ENCODE measurements at places on chromosomes 3 and 15. TPM values are rescaled to one million over a fixed set of nuclear protein-coding genes. Genes with fewer than 3 reads are reported as not detected.

Gene SCG5
- total RNA-seq, result 46.3 TPM

GRCh38 chr3:16322189-16322588, 57.2 kb downstream of the OXNAD1 start:
- no peak for DNase-seq

Gene VIPR1
- 3.2 TPM for total RNA-seq

Gene ZNF620
- total RNA-seq, result 1.1 TPM

DNA sequence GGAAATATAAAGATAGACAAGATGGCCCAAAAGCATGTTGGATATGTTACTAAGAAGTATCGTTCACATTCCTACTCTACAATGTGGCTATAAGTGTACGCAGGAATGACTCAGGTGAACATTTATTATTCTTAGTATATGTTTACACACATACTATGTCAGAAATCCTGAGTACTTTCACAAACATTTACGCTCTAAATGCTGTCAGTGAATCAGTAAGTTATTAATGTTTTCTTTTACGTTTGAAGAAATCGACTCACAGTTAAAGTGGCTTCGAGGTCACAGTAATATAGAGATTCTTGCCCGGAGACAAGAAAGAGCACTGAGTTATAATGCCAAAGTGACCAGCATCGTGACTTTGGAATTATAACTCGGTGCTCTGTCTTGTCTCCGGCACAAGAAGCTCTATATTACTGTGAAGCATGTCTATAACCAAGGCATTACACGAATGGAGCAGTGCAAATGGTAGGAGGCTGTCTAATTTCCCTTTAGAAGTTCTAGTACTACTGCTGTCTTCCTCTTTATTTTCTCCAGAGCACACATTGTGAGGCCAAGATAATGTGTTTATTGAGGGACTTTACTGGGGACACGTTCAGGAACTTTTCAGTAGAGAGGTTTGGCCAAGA, 61.8 kb upstream of the P3H2 start:
- DNase-seq, result no peak

DNA sequence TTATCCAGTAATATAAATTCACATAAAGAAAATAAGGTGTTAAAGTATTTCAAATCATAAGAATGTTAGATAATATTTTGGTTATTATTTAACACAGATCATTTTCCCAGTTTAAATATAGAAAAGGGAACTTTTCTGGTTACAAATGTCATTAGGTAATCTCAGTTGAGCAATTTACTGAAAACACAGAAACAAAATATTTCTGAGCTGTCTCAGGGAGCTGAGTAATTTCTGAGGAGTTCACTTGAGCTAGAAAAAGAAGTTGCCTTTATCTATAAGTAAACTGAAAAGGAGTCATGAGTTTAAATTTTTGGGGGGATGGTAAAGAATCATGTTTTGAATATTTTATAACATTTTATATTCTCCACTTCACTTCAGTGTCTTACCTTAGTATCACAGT, 855.4 kb upstream of the ARPP21 start:
- DNase-seq, result no peak

GRCh38 chr15:94745371-94745770, 514.0 kb downstream of the MCTP2 start:
- peak; percentile 90 for DNase-seq

Gene RARB
- total RNA-seq, result not detected

All from foreskin keratinocyte (primary cell).